ENCODE measurements at places on chromosomes 3 and 15.

DNA sequence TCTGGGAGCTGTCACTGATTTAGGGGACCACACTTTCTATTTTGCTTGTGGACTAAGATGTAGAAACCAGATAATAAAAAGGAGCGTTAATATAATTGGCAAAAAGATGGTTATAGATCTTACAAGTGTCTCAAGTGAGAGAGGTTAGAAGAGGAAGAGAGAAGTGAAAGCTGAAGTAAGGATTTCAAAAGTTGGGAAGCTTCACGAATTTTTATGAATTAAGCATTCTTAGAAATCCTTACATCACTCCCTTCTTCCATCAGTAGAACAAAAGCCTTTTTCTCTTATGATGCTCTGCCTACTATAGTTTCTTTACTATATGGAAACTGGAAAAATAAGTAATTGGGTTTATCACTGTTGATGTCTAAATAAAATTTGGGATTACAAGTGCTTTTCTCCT, 146.5 kb downstream of the FNDC3B start:
- no peak for DNase-seq

GRCh38 chr3:45437383-45437782, 49.0 kb downstream of the LARS2 start:
- no peak for DNase-seq

DNA sequence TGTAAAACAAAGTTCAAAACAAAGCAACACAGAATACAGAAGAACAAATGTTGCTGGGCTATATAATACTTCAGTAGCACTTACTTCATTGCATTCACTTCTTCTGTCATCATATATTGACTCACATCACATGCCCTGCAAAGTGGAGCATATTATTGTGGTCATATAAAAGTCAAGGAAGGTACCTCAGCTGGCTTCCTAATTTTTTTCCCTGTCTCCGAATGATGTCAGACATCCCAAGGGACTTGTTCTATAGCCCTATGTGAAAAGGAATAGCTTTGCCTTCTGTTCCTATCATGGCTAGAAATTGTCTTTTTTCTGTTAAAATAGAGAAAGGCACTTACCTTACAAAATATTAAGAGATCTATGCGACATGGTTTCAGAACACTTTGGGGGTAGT, 109.4 kb downstream of the LRTM1 start:
- DNase-seq = no peak

DNA sequence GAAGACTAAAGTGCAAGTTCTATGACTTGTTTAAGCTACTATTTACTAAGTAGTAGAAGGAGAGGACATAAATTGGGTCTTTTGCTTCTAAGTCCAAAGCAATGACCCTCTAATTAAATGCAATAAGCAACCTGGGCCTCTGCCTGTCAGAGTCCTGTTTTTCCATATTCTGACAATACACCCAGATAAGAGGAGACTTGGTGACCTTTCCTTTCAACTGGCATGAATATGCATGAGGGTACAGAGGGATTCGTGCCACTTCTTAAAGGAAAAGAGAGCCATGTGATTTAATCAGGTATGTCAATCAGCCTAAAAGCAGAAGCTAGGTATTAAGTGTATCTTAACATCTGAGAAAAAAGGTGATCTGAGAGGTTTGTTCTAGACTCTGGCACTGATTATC, 50.7 kb upstream of the FGF7 start:
- no peak for DNase-seq

DNA sequence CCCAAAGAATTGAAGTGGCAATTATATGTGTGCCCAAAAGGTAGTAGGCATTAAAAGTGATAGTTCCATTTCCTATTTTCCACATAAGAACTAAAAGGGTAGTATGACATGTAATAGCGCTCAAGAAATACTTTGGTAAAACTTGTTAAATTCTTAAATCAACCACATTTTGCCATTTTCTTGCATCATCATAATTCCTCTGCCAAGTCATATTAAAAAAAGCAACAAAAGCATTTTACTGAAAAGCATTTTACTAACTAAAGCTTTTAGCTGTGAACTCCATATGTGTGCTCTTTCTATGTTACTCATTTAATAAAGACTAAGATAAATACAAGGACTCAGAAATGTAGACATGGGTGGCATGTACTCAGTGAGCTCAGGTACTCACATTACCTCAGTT, 70.1 kb downstream of the GPR160 start:
- no peak for DNase-seq

DNA sequence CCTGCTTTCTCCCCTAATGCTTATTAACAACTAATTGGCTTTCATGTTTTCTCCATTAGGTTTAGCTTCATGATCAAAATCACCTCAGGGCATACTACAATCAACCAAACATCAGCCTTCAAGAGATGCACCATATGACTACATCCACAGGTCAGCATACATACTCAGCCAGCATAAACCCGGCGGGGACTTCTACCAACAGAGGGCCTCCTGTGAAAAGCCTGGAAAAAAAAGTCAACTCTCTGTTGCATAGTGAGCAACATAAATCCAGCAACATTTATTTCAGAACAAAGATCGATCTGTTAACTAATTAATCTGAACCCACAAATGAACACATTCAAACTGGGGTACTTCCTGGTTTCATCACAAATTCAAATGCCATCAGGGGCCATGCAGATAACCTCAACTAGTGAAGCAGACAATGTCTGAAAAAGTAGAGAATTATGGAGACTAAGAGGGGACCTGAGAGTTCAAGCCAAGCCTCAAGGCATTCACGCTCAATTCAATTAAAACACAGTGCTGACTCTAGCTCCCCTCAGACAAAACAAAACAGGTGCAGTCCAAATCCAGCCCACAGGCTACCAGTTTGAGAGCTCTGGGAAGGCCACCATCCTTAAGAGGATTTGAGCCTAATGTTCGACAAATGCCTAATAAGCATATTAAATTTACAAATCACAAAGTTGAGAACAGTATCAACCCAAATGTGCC, 124.5 kb downstream of the MAGI1 start:
- no peak for DNase-seq

All from GOT3 (cell line).